GM23248 (cell line): ENCODE measurements at places on chromosomes 5 and 9.

- peak; percentile 37 for DNase-seq
Observed at GRCh38 chr9:36976371-36977030, 57.6 kb downstream of the PAX5 start.

DNA sequence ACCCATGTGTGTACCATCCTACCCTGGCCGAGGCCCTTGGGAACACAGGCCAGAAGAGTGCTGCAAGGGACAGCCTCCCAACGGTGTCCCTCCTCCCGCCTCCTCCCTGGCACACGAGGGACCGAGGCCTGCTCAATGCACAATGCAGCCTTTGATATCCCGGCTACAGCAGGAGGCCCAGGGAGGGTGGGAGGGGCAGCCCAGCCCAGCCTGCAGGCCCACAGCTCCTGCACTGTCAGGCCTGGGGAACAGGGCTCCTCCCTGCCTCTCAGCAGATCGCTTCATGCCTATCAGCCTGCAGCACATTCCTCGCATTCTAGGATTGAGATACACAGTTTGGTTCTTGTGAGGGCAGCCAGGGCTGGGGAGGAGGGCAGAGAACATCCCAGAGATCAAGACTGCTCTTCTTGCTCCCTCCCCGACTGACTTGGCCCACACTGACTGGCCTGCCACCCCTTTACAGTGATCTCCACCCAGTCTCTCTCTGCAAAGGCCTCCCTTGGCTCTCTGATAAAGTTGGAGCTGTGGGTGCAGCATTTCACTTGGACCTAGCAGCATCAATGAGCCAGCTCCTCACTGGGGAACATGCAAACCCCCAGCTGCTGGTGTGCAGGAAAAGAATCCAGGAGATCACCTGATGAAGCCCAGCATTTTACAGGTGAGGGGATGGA, at the start of gene SH3TC2:
SH3TC2 (minus strand) TSS at position 46 of the 671 bp plus-strand sequence; CDS start at position 6, 40 bp downstream.
- peak; percentile 50 for DNase-seq

DNA sequence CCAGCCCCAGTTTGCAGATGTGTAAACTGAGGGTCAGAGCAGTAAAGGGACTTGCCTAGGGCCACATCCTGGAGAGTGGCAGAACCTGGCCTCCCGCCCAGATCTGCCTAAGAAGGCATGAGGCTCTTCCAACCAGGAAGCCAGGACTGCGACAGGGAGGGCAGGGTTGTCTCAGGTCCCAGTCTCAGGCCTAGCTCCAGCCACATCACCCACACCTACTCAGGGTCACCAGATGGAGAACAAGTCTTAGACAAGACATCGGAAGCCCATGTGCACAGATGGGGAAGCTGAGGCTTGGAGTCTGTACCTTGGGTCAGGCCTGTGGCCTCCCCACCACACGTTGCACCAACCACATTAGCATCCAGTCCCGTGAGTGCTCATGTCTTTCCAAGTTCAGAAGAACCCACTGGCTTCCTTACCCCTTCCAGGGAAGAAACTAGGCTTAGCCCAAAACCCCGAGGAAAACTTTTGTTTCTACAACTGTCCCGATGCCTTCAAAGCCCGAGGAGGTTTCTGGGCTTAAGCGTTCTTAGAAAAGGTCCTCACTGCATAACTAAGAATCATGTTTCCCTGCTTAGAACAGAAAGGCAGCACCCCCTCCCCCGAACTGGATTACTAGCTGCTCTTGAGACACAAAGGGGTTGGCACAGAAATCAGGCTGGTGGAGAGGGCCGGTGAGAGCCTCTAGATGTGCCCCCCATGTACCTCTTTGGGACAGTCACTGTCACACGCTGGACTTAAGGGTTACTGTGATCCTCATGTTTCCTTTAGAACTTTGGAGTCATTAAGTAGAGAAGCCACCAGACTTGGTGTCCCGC, 2.2 kb downstream of the FAM78A start:
- DNase-seq = no peak

- peak; percentile 91 for DNase-seq
Observed at GRCh38 chr5:36373527-36374086, 71.9 kb upstream of the RANBP3L start.

- DNase-seq = peak; percentile 92
Observed at GRCh38 chr9:38362852-38363588, 29.5 kb upstream of the ALDH1B1 start.

GRCh38 chr5:9596824-9597223, 33.3 kb downstream of the TAS2R1 start:
- peak; percentile 29 for DNase-seq

DNA sequence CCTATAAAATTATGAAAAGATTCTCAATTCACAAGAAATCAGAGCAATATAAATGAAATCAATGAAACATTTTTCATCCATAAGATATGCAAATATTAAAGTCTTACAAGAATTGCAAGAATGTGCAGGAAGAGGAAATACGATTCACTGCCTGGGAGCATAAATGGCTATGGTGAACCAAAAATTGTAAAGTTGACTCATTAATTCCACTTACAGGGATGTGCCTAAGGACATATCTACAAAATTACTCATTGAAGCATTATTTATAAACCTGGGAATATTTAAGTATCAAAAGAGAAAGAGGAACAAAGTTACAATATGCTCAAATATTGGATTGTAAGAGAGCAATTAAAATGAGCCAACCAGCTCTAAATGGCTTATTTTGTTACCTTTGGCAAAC, 6.9 kb upstream of the NIPSNAP3A start:
- peak; percentile 79 for DNase-seq

DNA sequence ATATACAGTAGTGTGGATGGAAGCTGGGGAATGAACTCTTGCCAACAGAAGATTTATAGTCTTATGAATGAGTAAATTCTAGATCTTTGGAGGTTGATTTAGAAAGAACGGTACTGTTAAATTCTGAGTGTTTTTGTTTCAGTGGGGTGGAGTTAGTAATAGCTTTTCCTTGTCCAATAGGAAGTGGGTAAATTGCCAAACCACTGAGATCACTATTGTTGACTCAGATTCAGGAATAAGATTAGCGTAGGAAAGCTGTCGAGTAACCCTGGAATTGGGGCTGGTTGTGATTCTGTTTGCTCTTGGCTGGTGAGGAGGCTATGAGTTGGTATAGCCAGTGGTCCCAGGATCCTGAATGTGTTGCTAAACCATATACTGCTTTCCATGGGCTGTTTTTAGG, 155.6 kb downstream of the ARHGAP26 start:
- peak; percentile 93 for DNase-seq

GRCh38 chr9:96867079-96867804, 12.9 kb upstream of the ZNF782 start:
- DNase-seq = no peak

- peak; percentile 70 for DNase-seq
Observed at GRCh38 chr5:172450861-172451695, 3.2 kb downstream of the SH3PXD2B start.

DNA sequence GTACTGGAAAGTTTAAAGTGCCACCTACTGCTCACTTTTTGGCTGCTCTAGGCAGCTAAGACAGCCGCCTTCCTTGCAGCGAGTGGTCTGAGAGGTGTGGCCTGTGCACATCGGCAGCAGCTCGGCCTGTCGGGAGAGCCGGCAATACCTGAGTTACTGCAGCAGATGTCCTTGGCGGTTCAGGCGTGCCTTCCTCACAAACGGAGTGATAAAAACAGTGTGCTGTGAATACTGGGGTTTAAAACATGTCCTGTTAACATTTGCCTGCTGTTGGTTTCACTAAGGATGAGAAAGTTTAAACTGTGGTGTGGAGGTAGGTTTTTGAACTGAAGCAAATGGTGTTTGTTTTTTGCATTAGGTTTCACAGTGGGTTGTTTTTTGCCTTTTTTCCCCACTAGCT, 12.9 kb downstream of the TRAF2 start:
- DNase-seq = no peak

GRCh38 chr9:36970007-36970888, 63.8 kb downstream of the PAX5 start:
- DNase-seq = peak; percentile 40

DNA sequence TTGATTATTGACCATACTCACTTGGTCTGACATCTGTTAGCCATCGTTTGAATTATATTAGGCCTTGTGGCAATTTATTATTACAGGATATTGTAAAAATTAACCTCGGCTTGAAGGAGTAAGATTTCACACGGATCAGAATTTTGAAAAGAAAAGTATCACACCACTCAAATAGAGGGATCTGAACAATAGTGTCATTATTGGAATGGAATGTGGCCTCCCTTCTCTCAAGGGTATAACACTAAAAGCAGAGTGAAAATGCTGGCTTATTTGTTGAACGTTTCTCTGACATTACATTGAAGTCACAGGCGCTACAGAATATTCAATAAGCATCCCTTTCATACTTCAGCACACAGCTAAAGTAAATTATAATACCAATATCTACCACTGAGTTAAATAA, 509.3 kb downstream of the CTNND2 start:
- no peak for DNase-seq

GRCh38 chr5:173734716-173735115, 118.3 kb upstream of the BOD1 start:
- DNase-seq = no peak

DNA sequence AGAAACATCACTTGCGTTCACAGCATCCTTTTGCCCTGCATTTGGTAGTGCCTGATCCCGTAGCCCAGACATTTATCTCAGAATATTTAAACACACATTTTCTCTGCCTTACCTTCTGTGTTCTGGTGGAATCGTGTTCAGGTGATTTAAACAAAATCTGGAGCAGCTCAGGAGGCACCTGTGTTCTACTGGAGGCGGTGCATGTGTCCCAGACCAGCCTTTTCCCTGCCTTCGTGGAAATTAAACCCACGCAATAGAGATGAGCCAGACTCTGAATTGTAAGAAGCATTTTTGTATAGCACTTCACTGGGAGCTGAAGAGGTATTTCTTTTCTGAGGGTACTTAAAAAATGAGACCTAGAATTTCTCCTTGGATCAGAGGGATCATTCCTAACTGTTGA, 212.5 kb downstream of the MAST4 start:
- DNase-seq = no peak

DNA sequence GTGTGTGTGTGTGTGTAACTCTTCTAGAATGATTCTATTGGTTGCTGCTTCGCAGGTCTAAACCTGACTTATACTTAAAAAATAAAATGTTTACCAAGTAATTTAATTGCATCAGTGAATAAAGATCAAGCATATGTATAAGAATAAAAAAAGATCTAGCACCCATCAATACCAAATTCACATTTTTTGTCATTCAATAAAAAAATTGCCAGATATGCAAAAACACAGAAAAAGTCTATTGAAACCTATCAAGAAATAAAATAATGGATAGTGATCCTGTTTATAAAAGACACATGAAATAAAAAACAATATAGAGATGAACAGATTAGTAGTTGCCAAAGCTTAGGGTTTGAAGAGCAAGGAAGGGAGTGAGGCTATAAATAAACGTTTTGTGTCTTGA, 2095.0 kb upstream of the ACO1 start:
- DNase-seq = no peak

GRCh38 chr9:131733541-131734061, 6.3 kb downstream of the RAPGEF1 start:
- peak; percentile 96 for DNase-seq

- no peak for DNase-seq
Observed at GRCh38 chr5:124000538-124000937, 488.6 kb downstream of the CSNK1G3 start.

GRCh38 chr9:36126016-36126730, 10.4 kb upstream of the GLIPR2 start:
- DNase-seq = no peak

GRCh38 chr5:33267801-33268200, 173.0 kb upstream of the TARS1 start:
- DNase-seq = no peak

DNA sequence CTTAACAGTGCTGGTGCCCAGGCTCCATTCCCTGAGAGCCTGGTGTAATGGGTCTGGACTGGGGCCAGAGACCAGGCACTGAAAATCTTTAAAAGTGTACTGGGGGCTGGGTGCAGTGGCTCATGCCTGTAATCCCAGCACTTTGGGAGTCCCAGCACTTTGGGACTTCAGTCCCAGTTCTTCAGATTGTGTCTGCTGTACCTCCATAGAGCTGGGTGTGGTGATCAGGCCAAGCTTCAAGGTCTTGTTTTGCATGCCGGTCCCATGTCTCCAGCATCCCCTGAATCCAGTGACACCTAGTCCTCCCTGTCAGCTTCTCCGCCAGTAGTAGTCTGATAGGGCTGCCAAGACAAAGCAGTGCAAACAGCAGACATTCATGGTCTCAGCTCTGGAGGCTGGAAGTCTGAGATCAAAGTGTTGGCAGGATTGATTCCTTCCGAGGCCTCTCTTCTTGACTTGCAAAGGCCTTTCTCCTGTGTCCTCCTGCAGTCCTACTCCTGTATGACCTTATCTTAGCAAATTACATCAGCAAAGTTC, 108.2 kb downstream of the SYK start:
- DNase-seq = no peak

DNA sequence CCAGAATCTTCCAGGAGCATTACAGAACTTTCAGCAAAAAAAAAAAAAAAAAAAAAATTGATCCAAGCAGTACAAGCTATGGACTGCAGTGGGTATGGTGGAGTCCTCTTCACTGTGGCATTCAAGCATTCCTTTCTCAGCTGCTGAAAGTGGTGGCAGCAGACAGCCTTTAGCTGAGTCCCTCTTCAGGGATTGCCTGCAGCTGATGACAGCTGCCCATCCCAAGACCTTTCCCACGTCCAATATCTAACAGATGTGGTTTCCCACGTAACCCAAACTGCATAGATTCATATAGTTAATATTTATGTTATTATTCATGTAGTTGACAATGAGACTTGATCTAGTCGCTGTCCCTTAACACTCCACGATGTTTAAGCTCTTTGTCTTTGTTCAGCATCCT, 475.9 kb downstream of the TLE1 start:
- no peak for DNase-seq

DNA sequence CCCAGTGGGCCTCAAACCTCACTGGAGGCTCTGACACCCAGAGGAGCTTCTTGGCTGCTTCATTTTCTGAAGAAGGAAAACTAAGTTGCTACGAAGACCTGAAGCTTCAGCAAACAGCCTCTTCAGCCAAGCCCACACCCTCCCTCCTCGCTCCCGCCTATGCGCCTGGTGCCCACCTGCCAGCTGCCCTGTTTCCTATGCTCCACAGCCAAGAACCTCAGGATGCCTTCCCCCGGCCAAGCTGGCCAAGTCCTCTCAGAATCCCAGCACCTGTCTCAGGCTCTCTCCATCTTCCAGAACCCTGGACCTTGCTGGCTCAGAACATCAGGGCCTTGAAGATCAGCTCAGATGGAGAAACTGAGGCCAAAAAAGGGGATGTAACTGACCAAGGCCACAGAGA, 60.4 kb downstream of the STK10 start:
- no peak for DNase-seq

DNA sequence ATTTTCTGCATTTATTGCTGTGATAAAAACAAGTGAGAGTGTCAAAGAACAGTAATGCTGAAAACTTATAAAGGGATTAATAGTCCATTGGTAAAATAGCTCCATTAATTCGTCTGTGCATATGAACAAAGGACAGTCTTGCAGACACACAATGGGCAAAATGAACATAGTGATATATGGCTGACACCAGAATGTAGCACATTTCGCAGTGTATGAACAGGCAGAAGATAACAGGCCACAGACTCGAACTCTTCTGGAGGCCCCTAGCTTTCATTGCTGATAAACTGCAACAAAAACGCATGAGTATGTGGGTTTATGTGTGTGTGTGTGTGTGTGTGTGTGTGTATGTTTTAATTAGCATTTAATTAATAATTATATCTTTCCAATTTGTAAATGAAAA, 354.8 kb downstream of the TAF11L14 start:
- no peak for DNase-seq
